ENCODE measurements at places on chromosomes 16 and 17.

DNA sequence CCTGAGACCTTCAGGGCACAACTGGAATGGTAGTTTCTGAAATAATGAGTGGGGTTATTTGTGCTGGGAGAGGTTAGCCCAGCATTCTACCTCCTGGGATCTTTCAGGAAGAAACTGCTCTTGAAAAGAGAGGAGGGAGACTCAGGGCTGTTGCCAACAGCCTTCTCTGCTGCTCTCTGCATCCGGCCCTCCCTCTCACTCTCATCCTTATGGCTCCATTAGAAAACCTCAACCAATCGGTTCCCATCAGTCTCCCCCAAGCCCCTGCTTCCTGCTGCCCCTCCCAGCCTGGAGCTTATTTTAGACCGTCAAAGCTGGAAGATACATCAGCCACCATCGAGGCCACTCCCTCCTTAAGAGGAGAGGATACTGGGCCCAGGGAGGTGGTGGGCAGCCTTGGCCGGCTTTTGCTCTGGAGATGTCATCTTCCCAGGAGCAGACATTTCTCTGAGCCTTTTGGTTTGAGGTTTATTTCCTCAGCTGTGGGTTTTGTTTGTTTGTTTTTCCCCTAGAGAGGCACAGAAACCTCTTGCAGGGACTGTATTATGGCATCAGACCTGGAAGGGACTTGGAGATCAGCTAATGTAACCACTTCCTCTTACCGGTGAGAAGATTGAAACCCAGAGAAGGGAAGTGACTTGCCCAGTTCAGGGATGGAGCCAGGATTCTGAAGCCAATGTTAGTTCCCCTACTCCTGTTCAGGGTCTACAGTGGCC is 2.7 kb downstream of the MPRIP start:
- DNase-seq = peak; percentile 15

DNA sequence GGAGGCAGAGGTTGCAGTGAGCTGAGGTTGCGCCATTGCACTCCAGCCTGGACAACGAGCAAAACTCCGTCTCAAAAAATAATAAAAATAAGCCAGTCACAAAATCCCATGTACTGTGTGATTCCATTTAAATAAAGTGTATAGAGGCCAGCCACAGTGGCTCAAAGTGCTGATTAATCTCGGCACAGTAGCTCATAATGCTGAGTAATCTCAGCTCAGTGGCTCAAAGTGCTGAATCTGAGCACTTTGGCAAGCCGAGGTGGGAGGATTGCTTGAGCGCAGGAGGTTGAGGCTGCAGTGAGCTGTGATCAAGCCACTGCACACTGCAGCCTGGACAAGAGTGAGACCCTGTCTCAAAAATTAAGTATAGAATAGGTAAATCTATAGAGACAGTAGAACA is 4.9 kb downstream of the TMED6 start:
- DNase-seq = no peak

- DNase-seq = no peak
Measured at GRCh38 chr16:24087891-24088410, 168.2 kb upstream of the CACNG3 start.

DNA sequence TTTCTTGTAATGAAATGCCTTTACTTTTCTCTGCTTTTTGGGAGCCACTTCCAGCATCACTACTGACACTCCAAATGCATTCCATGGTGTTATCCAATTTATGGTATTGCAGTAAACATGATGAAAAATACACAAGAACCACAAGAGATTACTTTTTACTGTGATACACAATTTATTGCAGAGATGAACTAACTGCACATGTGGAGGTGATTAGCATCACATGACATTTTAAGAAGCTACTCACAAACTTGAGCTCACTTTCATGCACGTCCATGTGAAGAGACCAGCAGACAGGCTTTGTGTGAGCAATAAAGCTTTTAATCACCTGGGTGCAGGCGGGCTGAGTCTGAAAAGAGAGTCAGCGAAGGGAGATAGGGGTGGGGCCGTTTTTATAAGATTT is 780.5 kb upstream of the GOT2 start:
- DNase-seq = no peak

DNA sequence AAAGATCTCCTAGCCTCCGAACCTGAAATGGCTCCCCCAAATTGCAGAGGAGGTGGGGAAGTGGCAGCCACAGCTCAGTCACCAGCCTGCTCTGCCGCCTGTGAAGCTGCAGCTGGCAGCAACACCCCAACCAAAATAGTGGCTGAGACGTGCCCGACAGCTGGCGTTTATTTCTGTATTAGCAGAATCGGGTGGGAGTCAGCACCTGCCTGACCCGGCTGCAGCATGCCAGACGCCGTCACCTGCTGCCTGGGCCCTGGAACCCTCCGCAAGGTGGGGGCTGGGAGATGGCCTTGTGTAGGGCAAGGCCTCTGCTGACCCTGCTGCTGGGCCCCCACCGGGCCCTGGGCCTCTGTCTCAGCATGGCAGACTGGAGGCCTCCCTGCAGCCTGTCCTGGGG is 17.5 kb upstream of the PABPN1L start:
- no peak for DNase-seq

GRCh38 chr17:7775051-7775450 is 57.5 kb downstream of the DNAH2 start:
- no peak for DNase-seq

GRCh38 chr17:45170931-45171337 is 9.3 kb downstream of the HEXIM2 start:
- DNase-seq = no peak

GRCh38 chr17:49409066-49409465 is 5.6 kb downstream of the PHB1 start:
- no peak for DNase-seq
